ENCODE measurements at places on chromosomes 7 and 10. TPM values are rescaled to one million over a fixed set of nuclear protein-coding genes. Genes with fewer than 3 reads are reported as not detected.

DNA sequence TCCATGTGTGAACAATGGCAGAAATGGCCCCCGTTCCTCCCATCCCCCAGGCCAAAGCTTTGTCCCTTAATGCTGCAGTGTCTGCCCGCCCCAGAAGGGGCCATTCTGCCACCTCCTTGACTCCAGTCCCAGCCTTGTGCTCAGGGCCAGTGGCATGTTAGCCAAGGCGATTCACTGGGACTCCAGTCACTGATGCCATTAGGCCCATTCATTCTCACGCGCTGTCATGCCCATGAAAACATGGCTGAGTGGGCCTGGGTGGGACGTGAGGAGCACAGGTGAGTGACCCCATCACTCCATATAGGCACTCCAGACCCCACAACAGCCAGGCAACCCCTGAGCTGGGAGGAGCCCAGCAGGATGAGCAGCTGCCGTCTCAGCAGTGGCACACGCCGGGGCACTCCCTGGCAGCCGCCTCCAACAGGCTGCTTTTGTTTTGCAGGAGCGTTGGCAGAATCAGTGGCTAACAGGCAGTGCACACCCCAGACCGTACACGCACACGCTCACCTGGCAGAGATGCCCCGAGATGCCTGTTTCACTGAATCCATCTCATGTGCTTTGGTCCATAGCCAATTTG is 79.5 kb downstream of the TCERG1L start:
- no peak overlapping the region for H3K27ac ChIP-seq
- H3K36me3 ChIP-seq: no peaks in the 10 kb centered on the region
- no peak overlapping the region for H3K4me3 ChIP-seq
- H3K27me3 ChIP-seq: peaks cover 7% of the 10 kb centered on the region

- no peak overlapping the region for H3K27ac ChIP-seq
- no peak overlapping the region for H3K4me3 ChIP-seq
- no peaks in the 10 kb centered on the region for H3K4me1 ChIP-seq
- no peak for DNase-seq
- no peaks in the 10 kb centered on the region for H3K27me3 ChIP-seq
These were observed 178.0 kb downstream of the JAZF1 start for GRCh38 chr7:28002638-28003037.

GRCh38 chr10:5766189-5766588 is 47.0 kb downstream of the GDI2 start:
- H3K4me1 ChIP-seq: no peaks in the 10 kb centered on the region
- no peak overlapping the region for H3K27ac ChIP-seq
- no peaks in the 10 kb centered on the region for H3K27me3 ChIP-seq

GRCh38 chr10:8428654-8429053 is 374.2 kb downstream of the GATA3 start:
- H3K36me3 ChIP-seq: no peaks in the 10 kb centered on the region
- no peaks in the 10 kb centered on the region for H3K27me3 ChIP-seq
- no peaks in the 10 kb centered on the region for H3K4me1 ChIP-seq
- H3K27ac ChIP-seq: no peak overlapping the region

GRCh38 chr10:44180321-44181168 is 204.4 kb downstream of the CXCL12 start:
- H3K27ac ChIP-seq: no peak overlapping the region
- no peak overlapping the region for H3K4me3 ChIP-seq
- no peaks in the 10 kb centered on the region for H3K36me3 ChIP-seq
- H3K27me3 ChIP-seq: no peaks in the 10 kb centered on the region

GRCh38 chr10:131651674-131652437 is 249.0 kb upstream of the PPP2R2D start:
- peaks cover 32% of the 10 kb centered on the region for H3K27me3 ChIP-seq
- H3K4me1 ChIP-seq: no peaks in the 10 kb centered on the region
- H3K36me3 ChIP-seq: no peaks in the 10 kb centered on the region
- no peak overlapping the region for H3K27ac ChIP-seq
- no peak overlapping the region for H3K4me3 ChIP-seq
- no peak for DNase-seq

DNA sequence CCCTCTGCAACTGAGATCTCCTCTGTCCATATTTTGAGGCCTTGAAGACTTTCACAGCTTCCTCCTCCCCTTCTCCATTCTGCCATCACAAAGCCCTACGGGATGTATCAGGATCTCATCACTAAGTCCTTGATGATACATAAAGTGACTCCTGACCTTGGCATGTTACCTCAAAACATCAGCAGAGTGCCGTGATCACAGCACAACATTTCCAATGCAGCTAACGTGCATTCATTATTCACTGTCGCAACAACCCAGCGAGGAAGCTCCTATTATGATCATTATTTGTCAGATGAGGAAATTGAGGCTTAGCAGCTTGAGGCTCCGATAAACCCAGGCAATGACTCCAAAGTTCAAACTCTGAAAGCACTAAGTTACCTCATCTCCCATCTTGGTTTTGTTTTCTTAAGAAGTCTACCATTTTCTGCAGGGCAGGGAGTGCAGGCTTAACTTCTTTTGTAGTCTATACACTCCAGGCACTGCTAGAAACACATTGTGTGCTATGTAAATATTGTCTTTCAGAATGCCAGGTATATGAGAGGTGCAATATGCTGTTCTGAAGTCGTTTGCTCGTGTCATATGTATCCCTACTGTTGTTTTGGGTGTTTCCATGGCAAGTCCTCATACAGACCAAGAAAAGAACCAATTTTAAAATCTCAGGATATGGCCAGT is 80.6 kb upstream of the C1QL3 start:
- no peak overlapping the region for H3K4me3 ChIP-seq
- no peaks in the 10 kb centered on the region for H3K27me3 ChIP-seq
- H3K36me3 ChIP-seq: peaks cover 14% of the 10 kb centered on the region
- no peak overlapping the region for H3K27ac ChIP-seq
- no peak for DNase-seq
- H3K4me1 ChIP-seq: no peaks in the 10 kb centered on the region

- no peaks in the 10 kb centered on the region for H3K4me1 ChIP-seq
- no peak for DNase-seq
- no peaks in the 10 kb centered on the region for H3K36me3 ChIP-seq
- no peak overlapping the region for H3K4me3 ChIP-seq
- H3K27ac ChIP-seq: no peak overlapping the region
These were observed 8.0 kb upstream of the CALU start for GRCh38 chr7:128731184-128731583.

- H3K27me3 ChIP-seq: no peaks in the 10 kb centered on the region
- H3K4me1 ChIP-seq: peaks cover 44% of the 10 kb centered on the region
- no peak for DNase-seq
- H3K27ac ChIP-seq: no peak overlapping the region
These were observed 19.4 kb upstream of the TNS3 start for GRCh38 chr7:47601119-47601880.

DNA sequence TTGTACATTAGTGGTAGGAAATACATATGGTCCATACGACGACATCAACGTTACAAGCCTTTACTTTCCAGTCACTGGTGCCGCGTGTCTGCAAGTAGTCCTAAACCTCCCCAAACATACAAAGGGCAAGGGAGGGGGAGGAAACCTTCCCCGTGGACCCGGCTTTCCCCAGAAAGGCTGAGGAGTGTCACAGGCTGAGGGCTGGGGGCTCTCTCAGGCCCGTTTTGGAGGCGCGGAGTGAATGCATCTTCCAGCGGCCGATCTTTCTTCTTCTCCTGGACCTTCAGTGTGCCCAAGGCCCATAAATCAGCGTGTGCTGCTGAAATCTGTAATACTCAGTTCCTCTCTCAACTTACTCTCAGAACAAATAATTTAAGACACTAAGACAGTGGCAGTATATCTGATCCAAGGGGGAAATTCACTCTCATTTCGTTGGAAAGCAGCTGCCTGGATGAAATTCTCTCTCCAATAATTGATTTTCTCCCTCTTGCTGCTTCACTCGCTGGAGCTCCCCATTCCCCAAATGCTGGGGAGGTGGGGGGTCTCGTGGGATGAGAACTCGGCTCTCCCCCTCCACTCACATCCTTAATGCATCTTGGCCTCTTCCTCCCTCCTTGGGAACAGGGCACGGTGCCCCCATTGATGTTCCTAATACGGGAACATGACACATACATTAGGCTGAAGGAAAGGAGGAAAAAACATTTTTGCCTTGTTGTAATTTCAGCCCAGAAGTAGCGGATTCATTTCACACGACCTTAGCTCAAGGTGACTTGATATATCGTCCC is 126.1 kb downstream of the ADARB2 start:
- H3K27me3 ChIP-seq: peaks cover 25% of the 10 kb centered on the region
- no peak overlapping the region for H3K4me3 ChIP-seq
- no peak for DNase-seq
- no peaks in the 10 kb centered on the region for H3K36me3 ChIP-seq
- H3K4me1 ChIP-seq: no peaks in the 10 kb centered on the region

- DNase-seq: no peak
- no peaks in the 10 kb centered on the region for H3K36me3 ChIP-seq
- H3K27ac ChIP-seq: no peak overlapping the region
- no peak overlapping the region for H3K4me3 ChIP-seq
- H3K27me3 ChIP-seq: no peaks in the 10 kb centered on the region
- peaks cover 28% of the 10 kb centered on the region for H3K4me1 ChIP-seq
These were observed 183.6 kb downstream of the TCF7L2 start for GRCh38 chr10:113133497-113134115.

- H3K4me3 ChIP-seq: no peak overlapping the region
- H3K36me3 ChIP-seq: no peaks in the 10 kb centered on the region
- no peak for DNase-seq
- no peak overlapping the region for H3K27ac ChIP-seq
- peaks cover 15% of the 10 kb centered on the region for H3K4me1 ChIP-seq
These were observed 299.2 kb downstream of the CCDC3 start for GRCh38 chr10:12702215-12702770.

DNA sequence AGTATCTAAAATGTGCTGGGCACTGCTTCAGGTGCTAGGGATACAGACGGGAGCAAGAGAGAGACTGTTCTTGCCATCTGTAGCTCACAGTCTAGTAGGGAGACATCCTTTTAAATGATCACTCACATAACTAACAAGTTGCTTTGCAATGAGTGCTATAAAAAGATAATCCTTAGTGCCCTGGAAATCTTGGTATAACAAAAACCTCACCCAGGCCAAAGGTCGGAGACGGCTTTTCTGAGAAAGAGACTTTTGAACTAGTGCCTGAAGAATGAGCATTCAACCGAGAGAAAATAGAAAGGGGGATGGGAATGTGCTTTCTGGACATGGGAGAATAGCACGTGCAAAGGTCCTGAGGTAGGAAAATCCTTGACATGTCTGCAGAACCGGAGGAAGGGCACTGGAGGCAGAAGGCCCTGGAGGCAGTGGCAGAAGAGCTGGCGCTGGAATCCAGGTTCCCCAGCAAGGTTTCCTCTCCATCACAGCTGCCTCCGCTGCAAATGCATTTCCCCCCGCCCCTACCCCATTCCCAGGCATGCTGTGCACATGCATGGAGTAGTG is 89.4 kb downstream of the COL13A1 start:
- H3K27ac ChIP-seq: no peak overlapping the region
- no peaks in the 10 kb centered on the region for H3K4me1 ChIP-seq
- no peaks in the 10 kb centered on the region for H3K27me3 ChIP-seq
- no peak overlapping the region for H3K4me3 ChIP-seq

DNA sequence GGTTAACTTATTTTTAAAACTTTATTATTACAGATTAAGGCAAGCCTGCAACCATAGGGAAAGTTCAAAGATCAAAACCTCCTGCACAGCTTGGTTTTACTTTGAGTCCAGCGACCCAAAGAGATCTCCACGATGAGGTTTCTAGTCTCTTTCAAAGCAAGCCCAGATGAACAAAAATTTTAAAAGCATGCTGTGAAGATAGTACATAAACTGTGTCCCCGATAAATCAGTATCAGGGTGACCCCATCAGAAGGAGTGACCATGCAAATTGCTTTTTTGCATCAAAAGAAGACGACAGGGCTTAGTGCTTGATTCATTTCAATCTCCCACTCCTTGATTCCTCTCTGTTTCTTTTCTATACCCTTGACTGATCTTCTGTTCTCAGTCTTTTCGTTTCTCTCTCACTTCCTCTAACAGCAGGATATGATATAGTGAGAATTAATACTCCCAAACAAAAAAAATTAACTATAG is 16.0 kb upstream of the DNTT start:
- H3K4me1 ChIP-seq: peaks cover 9% of the 10 kb centered on the region
- no peaks in the 10 kb centered on the region for H3K36me3 ChIP-seq
- H3K27me3 ChIP-seq: no peaks in the 10 kb centered on the region
- no peak overlapping the region for H3K27ac ChIP-seq
- H3K4me3 ChIP-seq: no peak overlapping the region

DNA sequence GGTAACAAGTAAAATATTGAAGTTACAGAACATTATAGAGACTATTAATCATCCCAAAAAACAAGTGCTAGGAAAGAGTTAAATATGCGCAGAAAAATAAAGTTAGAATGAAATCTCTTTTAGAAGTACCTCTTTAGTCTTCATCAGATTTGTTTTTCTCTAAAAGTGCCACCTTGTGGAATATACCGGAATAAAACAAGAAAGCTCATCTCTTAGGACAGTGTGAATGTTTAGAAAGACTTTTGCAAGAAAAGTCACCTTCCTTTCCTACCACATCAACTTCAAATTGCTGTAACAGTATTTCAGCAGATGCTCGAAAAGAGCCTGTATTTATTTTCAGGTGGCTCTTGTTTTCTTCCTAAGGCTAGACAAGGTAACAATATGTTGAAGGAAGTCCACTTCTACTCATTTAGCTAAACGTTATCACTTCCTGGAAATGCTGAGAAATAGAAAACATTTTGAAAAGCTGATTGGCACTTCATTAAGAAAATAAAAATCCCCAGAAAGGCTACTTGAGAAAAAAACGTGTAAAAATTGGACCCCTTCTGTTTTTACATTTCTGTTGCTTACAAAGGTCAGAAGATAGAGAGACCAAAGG is 19.8 kb upstream of the FAM133B start:
- H3K4me3 ChIP-seq: no peak overlapping the region

GRCh38 chr7:18566829-18567228 is 71.3 kb downstream of the HDAC9 start:
- H3K4me1 ChIP-seq: no peaks in the 10 kb centered on the region
- H3K4me3 ChIP-seq: no peak overlapping the region
- H3K36me3 ChIP-seq: no peaks in the 10 kb centered on the region
- H3K27me3 ChIP-seq: no peaks in the 10 kb centered on the region
- no peak for DNase-seq

DNA sequence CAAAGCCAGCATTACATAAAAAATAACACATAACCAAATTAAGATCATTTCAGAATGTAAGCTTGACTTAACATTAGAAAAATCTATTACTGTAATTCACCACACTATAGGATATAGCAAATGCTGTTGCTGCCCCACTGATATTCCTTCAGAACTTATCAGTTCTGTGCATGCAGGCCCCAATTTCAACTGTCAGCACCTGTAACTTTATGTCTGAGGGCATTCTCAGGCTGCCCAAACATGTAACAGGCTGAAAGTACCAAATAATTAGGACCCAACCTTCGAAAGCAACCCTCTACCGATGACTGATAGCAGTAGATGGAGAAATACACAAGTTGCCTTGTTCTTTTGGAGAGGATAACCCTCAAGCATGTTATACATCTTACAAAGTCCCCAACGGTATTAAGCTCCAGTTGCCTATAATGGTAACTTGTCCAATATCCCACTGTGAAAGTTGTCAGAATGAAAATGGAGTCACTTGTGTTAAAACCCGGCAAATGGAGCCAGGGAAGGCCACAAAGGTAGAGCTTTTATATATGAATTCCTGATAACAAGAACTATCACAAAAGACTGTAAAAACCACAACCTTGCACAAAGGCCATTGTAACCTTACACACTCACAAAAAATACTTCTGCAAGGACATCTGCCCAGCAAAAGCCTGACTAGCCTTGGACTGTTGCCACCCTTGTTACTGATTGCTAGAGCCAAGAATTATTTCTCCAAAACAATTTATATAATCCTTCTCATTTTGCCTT is 66.9 kb upstream of the ZNF746 start:
- DNase-seq: no peak
- no peak overlapping the region for H3K27ac ChIP-seq
- no peaks in the 10 kb centered on the region for H3K4me1 ChIP-seq

Gene MET
- 74.3 TPM for total RNA-seq

Gene NPTX2
- 0.62 TPM for total RNA-seq

Gene PCDH15
- total RNA-seq: 2.1 TPM

Gene FAM24B
- total RNA-seq: 3.8 TPM
